ENCODE measurements at places on chromosomes 7 and 10. TPM values are rescaled to one million over a fixed set of nuclear protein-coding genes. Genes with fewer than 3 reads are reported as not detected.

- no peak for DNase-seq
Observed at GRCh38 chr7:106056513-106057203, 55.5 kb downstream of the SYPL1 start.

- no peak for DNase-seq
Observed at GRCh38 chr7:154912871-154913637, 89.9 kb downstream of the PAXIP1 start.

The UCN3 gene
- not detected for total RNA-seq

The GRM3 gene
- total RNA-seq: 3.4 TPM

DNA sequence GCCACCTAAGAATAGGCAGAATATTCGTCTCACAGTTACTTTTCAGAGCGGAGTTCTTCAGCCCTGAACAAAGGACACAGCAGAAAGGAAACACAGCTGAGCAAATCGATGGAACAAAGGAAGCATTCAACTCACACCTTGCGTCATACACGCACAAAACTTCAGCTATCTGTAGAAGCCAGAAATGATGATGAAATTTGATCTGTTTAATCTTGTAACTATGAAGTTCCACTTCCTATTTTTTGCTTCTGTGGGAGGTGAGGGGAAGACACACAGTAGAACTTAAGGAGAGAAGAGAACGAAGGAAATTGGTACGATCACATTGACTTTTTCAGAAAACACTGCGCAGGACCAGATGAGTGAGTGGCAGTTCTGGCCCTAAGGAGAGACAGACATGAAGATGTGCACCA, 26.2 kb downstream of the FAM171A1 start:
- DNase-seq: no peak

GRCh38 chr7:94660006-94660405, 4.1 kb upstream of the SGCE start:
- no peak for DNase-seq

The FGFR2 gene
- total RNA-seq: 81.6 TPM

All from H1 (cell line).